ENCODE measurements at places on chromosomes 3 and 15.

GRCh38 chr3:96991800-96992365 lies 177.5 kb downstream of the EPHA6 start:
- DNase-seq: no peak

- DNase-seq: no peak
Observed at GRCh38 chr15:41918506-41919126, 24.8 kb upstream of the SPTBN5 start.

DNA sequence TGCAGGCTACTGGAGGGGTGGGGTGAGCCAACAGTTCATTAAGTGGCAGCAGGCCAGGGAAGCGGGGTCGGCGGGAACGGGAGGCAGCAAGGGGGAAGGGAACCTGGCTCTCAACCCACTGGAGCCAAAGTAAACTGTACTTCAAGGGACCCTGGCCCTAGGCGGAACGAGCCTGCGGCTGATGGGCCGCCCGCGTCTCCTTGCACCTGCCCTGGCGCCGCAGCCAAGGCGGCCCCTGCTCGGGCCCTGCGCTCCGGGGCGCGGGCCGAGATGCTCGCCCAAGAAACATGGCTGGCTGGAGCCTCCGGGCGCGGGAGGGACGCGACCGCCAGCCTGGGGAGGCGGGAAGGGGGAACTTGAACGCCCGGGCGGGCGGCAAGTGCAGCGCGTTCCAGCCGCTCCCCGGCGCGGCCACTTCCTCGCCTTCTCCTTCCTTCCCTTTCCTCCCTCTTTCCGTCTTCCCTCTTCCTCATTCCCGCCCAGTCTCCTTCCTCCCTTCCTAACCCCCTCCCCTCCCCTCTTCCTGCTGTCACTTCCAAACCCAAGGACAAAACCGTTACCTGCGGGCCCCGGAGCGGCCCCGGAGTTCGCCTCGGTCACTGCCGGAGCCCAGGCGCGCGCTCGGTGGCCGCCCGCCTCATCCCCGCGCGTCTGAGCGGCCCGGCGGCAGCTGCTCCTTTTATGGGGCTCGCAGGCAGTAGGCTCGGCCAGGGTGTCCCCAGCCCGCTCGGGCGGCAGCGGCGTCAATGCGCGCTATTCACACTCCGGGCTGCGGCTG lies 489.7 kb downstream of the MAGI1 start:
- no peak for DNase-seq

DNA sequence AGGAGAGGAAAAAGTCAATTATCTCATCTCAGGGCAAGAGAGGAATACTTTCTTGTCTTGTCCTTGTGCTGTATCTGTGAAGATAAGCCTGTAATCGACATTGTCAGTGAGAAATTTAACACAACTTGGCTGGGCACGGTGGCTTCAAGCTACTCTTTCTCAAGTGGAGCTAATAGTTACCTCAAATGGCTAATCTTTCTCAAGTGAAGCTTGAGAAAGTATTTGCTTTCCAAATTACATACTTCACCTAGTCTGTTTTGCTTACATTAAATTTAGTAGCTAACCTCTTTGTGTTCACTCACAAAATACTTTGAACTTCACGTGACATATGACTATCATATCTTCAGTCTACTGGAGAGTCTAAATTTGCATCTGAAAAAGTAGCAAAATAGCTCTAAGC lies 48.3 kb upstream of the B3GALNT1 start:
- DNase-seq: no peak

DNA sequence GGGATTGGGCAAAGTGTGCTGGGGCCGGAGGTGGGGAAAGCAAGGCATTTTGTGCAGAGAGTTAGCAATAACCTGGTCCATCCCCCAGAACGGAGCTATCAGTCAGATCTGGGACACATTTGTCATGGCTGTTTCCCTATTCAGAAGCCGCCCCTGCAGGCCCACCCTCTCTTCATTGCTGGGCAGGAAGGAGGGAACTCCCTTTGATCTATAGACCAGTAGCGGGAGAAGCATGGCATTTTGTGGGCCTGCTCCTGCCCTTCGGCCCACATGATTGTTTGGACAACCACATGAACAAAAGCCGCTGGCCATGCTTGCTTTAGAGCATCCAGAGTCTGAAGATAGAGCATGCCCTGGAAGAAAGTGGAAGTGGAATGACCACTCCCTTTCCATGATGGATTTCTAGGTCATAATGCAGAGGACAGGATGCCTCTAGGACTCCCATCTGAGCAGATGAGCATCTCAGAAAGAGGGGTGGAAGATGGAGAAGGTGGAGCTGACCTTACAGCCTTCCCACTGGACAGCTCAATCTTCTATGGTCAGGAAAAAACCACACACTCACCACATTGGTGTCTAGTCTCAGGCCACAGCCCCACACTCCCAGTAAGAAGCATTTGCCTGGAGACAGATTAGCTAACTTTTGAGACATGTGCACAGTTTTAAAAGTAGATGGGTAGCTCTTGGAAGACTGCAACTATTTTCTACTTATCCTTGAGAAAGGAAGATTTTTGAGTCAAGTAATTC lies 11.9 kb upstream of the LRTM1 start:
- no peak for DNase-seq

- no peak for DNase-seq
Observed at GRCh38 chr3:156787926-156788663, 38.1 kb upstream of the LEKR1 start.

DNA sequence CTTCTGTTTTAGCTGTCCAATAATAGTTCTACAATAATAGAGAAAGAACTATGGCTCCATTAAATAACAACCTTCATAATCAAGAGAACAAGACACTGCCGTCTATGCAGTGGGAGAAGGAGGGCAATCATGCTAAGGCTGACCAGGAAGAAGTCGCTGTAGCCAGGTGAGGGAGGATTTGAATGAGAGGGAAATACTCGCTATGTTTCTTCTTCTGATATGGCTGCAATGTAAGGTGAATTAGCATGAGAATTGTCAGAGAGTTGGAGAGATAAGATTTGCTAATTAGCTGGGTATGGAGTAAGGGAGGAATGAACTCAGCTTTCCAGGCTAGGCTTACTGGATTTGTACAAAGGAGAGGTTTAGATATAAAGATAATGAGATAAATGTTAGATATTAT lies 555.4 kb upstream of the ZNF385D start:
- DNase-seq: no peak

DNA sequence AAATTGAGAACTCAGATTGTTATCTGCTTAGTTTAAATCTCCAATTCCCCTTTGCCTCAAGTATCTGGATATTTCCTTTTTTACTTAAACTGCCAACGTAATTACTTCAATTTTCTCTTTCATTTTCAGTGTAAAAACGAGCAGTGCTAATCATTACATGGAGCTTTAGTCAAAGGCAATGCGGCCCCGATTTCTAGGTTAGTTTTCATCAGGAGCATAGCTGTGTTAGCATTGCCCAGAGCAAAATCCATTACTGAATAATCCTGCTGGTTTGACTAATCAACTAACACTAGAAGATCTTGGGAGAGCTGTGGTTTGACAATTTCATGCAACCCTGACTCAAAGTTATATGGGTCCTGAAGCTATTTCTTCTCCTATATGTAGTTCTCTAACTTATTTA lies 46.2 kb downstream of the ZPLD1 start:
- no peak for DNase-seq

GRCh38 chr3:161043336-161044035 lies 61.7 kb downstream of the B3GALNT1 start:
- DNase-seq: no peak

- no peak for DNase-seq
Observed at GRCh38 chr3:49018707-49019006, 277 bp upstream of the DALRD3 start.

GRCh38 chr3:25287291-25287884 lies 140.7 kb upstream of the RARB start:
- no peak for DNase-seq

DNA sequence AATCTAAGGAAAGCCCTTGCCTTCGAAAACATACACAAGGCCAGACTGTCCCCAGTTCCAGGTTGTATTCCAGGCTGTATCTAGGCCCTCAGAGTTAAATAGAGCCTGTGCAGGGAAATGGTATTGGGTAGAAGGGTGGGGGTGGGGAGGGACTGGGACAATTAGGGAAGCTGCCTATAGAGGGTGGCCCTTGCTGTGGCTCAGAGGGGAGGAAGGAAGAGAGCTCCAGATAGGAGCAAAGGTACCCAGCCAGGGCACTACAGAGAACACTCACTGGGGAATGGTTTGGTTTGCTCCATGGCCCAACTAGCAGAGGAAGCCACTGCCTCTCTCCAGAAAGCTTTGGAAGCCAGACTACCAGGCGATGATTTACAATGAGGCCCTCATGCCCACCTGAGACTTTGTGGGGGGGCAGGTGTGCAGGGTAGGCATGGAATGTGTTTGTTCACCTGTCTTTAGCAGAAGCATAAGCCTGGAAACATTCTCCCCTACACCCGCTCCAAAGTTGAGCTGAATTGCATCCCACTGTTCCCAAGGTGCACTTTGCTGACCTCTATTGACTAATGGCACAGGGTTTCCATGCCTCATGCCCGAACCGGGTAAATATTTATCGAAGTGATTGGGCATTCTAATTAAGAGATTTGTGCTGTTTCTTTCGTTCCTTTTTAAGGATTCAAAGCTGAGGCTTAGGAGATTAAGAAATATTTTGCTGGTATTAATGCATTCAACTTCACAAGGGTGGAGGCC lies 6.3 kb upstream of the TLE3 start:
- no peak for DNase-seq

DNA sequence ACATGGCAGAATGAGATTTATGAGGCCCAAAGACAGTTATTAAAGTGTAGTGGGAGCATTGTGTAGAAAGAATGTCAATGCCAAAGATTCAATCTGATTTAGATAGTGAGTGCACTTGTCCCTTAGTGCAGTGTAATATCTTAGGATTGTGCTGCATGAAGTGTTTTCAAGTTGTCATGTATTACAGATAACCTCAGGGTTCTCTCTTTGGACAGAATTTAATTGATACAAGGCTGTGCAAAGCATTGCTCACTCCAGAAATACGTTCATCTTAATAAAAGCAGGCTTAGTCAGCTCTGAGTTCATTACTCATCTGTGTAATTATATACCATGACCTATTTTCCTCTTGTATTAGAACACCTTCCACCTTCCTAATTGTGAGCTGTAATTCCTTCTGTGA lies 16.0 kb upstream of the GPR171 start:
- no peak for DNase-seq

- DNase-seq: no peak
Observed at GRCh38 chr15:52559575-52559974, 9.3 kb downstream of the ARPP19 start.

DNA sequence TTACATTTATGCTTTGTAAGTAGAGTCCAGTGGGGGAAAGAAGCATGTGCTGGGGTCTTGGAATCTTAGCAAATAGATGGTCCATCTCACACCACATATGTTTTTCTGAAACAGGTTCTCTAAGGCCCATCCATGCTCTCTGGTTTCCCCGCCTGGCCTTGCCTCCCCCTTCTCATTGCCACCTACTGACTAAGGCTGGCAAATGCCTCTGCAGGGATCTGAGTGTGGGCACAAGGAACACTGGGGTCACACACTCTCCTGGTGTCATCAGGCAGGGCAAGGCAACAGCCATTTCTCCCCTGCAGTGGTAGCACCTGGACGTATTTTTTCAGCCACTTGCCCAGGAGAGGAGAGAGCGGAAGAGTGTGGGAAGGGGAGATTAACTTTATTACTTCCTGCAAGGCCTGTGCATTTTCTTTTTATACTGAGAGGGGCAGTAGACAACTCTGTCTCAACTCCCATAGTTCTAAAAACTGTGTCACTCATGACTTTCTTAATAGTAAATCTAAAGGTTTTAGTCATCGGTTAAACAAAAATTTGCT lies 804.2 kb upstream of the NECTIN3 start:
- no peak for DNase-seq

DNA sequence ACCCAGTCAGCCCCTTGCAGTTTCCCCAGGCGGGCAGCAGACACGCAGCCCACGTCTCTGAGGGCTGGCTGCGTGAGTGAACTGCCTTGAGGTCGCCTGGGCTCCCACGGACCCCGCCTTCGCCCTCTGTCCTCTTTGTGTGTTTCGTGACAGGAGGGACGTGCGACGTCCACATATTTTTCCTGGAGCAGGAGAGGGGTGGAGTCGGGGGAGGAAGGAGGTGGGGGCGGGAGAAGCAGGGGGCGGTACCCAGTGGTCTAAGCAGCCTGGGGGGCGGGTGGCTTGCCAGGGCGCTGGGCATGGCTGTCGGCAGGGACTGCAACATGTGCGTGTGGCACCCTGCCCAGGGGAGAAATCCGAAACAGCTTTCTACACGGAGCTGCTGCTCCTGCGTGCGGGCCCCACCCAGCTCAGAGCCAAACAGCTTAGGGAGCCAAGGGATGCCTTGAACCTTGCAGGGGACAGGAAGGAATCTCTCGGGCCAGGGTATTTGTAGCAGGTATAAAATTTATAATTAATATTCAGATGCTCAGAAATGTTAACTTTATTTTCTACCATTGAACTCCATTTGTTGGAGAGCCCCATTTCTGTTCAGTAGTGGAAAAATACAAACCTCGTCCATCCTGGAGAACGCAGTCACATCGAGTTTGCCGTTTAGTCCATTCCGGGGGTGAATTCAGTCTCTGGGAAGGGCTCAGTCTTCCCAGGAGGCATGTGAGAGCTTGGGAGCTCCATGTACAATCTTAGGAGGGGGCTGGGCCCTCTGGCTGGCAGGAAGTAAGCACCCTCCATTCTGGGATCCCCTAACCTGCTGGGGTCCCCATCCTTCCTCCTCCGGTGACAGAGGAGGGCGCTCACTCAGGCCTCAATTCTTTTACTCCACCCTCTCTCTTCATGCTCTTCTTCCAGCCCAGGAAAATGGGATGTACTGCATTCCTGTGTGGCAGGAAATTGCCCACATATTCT lies 79.1 kb upstream of the MEF2A start:
- DNase-seq: no peak

GRCh38 chr3:65170390-65171042 lies 482.7 kb upstream of the ADAMTS9 start:
- DNase-seq: no peak

DNA sequence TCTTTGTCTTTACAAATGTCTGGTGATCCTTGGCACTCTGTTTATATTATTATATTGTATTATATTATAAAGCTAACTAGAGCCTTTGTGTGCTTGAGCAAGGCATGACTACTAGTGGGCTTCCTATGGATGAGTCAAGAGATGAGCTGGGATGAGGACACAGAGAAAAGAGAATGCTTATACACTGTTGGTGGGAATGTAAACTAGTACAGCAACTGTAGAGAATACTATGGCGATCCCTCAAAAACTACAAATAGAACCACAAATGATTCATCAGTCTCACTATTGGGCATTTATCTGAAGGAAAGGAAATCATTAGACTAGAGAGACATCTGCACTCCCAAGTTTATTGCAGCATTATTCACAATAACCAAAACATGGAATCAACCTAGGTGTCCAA lies 40.8 kb upstream of the MED12L start:
- no peak for DNase-seq

DNA sequence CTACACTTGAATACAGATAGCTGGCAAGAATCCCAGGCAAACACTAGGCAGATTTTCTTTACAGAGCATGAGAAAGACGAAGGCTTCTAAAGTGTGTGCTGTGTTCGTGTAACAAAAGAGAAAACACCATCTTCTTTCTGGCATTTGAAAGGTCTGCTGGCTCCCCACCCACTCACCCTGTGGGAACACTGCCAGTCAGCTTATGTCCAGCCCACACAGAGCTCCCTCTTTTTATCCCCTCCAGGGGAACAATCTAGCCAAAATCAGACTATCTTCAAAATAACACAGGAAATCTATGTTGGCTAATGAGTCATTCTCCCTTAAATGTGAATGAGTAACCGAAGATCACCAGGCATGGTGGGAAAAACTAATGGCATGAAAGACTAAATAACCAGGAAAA lies 45.6 kb upstream of the PAQR5 start:
- no peak for DNase-seq
